ENCODE measurements at places on chromosomes 3 and 15.

DNA sequence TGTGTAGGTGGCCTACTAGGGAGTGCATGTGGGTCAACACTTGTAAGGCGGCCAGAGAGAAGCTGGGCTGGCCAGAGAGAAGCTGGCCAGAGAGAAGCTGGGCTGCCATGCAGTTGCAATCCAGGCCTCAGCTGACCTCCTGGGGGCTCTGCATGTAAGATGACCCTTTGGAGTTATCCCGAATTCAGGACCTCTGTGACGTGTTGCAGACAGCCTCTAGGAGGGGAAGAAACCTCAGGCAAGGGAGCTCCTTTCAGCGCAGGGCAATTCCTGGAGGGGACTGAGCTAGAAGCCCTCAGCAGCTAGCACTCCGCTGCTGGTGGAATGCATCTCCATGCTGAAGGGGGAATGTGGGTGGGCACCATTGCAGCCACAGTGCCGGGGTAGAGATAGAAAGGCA, 15.8 kb upstream of the KBTBD12 start:
- no peak for DNase-seq

- DNase-seq: no peak
Observed at GRCh38 chr3:71885006-71885405, 100.1 kb upstream of the PROK2 start.

GRCh38 chr3:164332831-164333802, 745.2 kb downstream of the SI start:
- no peak for DNase-seq

DNA sequence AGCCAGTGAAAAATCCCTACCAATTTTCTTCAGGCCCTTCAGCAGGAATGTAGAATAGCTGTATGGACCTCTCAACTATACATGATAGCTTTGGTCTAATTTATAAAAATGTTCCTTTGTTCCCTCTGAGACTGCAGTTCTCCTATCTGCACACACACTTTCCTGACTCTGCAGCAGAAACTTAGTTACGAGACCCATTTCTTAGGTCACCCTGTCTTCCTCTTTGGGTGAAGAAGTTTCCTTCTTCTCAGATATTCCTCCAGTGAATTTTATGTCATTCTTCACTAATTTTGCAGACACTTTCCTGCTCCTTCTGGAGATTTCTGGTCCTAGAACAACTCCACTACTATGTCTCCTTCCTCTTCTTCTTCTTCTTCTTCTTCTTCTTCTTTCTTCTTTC, 42.6 kb downstream of the CD200R1L start:
- DNase-seq: no peak

DNA sequence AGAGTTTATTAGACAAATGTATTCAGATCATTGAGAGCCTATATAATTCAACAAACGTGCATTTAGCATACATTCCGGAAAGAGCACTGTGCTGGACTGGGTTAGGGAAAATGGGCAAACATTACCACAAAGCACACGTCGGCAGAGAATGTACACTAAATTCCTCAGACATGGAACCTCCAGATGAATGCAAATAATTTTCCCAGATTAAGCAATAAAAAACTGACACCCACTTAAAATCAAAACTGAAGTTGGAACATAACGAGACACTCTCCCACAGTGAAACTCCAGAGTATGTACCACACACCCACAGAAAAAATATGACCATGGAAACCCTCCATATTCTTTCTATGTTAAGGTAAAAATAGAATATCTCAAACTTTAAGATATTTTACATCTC, 4.8 kb downstream of the SECISBP2L start:
- no peak for DNase-seq
